ENCODE measurements at places on chromosomes 11 and 22.
A peak's percentile ranks its signal among the peaks of the same experiment; 100 is the strongest.

DNA sequence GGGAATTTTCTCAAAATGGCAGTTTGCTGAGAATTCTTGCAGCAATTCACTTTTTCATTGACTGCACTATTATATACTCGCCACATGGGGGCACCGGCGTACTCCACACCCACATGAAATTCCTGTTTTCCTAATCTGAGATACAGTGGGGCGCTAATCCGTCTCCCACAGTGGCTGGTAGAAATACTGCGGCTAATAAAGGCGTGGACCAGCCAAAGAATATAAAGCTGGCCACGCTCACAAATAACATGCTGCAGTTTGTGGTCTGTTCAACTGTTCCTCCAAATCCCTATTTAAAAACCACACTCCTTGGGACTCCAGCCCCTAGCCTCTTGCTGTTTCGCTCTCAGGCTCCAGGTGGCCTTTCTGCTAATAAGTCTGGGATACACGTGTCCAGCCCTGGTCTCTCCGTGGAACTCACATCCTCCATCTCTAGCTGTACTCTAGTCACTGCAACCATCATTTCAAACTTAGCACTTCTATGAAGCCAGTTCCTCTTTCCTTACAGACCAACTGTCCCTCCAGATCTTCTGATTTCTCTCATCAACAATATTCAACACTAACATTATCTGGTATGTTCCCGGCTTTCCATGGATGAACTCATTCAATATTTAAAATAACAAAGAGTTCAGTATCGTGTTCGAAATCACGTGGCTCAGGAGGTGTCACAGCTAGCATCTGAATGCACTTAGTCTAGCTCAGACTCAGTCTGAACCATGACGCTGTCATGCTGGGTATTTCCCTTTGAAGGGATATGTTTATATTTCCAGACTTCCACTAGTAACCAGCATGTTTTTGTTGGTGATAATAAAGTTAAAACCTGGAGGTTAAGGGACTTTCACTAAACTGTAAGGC is 22.0 kb downstream of the TBRG1 start:
- DNase-seq = no peak

GRCh38 chr11:78722786-78723185 is 148.1 kb upstream of the NARS2 start:
- no peak for DNase-seq

DNA sequence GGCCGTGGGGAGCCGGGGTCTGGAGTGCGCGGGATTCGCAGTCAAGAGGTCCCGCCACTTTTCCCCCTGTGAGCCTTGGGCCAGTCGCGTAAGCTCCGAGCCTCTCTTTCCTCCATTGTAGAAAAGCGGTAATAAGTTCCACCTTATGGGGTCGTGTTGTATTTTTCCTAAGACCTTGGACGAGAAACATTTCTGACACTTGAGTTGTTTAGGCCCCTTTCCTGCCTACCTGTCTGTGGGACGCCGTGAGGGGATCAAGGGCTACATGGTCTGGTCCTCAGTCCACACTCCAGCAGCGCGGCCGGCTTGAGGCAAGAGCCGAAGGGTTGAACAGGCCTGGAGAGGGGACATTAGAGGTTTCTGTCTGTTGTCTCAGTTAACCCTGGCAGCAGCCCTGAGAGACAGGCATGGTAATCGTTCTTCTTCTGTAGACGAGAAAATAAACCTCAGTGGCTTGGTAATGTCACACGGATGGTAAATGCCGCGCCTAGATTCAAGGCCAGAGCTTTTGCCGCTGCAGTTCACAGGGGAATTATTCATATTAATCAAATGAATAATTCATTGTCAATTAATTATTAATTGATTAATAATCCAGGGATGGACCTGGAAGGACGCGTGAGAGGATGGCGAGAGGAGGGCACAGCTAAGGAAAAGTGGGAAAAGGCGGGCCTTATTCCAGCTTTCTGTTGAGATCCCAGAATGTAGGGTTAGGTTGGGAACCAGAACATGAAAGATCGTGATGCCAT is 545 bp downstream of the FEN1 start:
- DNase-seq = no peak

DNA sequence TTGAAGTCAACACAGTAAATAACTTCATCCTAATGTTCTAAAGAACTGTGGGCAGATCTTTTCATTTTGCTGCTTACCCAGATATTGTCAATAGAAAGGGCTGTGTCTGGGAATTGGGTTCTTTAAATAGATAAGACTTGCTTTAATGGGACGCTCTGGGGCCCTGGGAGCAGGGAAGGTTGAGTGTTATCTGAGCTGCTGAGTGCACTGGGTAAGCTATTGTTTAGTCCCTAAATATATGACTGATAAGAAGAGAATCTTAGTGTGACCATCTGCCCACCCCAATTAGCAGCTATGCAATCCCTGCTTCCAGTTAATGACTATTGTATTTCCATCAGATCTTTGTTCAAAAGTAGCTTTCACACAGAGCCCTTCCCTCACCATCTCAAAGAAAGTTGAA is 44.4 kb downstream of the ARHGAP42 start:
- no peak for DNase-seq

DNA sequence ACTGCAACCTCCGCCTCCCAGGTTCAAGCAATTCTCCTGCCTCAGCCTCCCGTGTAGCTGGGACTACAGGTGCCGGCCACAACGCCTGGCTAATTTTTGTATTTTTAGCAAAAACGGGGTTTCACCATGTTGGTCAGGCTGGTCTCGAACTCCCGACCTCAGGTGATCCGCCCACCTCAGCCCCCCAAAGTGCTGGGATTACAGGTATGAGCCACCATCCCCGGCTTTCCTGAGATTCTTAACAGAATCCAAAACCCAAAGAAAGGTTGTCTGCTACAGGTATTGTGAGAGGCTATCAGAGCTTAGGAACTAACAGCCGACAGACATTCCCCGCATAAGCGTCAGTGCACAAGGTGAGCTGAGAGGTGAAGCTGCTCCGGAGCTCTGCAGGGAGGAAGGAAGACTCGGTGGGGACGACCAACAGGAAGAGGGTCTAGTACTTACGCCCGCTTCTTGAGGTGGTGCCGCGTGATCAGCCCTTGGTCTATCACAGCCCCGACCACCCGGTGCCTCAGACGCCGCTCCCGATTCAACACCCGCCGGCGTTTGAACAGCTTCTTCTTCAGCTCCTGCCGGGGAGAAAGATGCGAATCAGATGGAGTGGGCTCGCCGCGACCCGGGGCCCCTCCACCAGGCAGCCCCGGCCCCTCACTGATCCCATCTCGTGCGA is 470 bp downstream of the C11orf98 start:
- peak; percentile 53 for DNase-seq

- peak; percentile 6 for DNase-seq
These were observed 285.0 kb downstream of the TTC28 start for GRCh38 chr22:28394513-28395110.

GRCh38 chr22:35116817-35117216 is 50.9 kb downstream of the ISX start:
- DNase-seq = no peak

- no peak for DNase-seq
These were observed 321.1 kb upstream of the PLET1 start for GRCh38 chr11:112581747-112582146.

DNA sequence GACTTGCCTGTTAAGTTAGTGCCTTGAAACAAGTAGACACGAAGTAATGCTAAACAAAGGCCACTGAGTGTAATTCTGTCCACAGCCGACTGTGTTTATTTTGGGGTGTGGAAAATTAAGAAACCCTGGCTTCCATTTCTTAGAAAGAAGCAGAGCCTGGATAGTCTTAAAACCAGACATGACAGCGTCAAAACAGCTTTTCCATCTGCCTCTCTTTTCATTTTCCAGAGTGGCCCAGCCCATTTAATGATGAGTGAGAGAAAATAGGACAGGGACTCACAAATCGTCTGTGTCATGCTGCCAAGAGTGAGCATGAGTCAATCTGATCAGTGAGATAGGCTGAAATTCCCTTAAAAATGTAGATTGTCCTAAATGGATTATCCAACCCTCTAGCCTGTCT is 485.9 kb downstream of the JRKL start:
- DNase-seq = peak; percentile 0

- no peak for DNase-seq
These were observed 13.1 kb upstream of the RPS19BP1 start for GRCh38 chr22:39545386-39546365.

Data from occipital lobe (tissue), 3 donors.